ENCODE measurements at places on chromosomes 4 and X. TPM values are rescaled to one million over a fixed set of nuclear protein-coding genes. Genes with fewer than 3 reads are reported as not detected.

Gene TRIM61
- total RNA-seq = 3.6 TPM

Gene TRPC5OS
- total RNA-seq = not detected

Gene CHRDL1
- 22.6 TPM for total RNA-seq

Gene PRR32
- 1.3 TPM for total RNA-seq

Gene GAB1
- total RNA-seq = 86.4 TPM

Gene CSTF2
- total RNA-seq = 10.4 TPM

Gene HPSE
- total RNA-seq = 0.90 TPM

Gene SPIN3
- 21.5 TPM for total RNA-seq

Gene MAGEA9B
- not detected for total RNA-seq

- DNase-seq = no peak
Observed at GRCh38 chr4:14837860-14838259, 164.4 kb upstream of the CPEB2 start.

- DNase-seq = no peak
Observed at GRCh38 chrX:83916525-83916924, 55.6 kb downstream of the CYLC1 start.

GRCh38 chr4:40747207-40747835 is 2.4 kb upstream of the NSUN7 start:
- no peak for DNase-seq

- peak; percentile 23 for DNase-seq
Observed at GRCh38 chrX:39456894-39457604, 640.7 kb downstream of the BCOR start.

DNA sequence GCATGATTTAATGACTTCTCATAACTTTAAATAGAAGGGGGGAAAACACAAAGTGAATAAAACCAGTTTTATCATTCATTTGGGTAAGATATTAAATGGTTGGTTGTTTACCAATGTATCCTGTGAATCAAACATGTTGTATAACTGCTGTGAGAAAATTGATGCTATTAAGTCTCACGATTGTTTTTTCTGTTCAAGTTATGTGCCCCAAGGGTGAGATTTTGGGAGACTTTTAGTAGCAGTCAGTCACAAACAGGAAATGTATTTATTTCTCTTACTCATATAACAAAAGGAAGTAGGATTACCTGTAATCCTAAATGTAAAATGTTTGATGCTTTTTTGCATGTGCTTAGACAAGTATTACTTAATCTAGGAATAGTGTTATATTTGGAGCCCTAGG is 39.2 kb downstream of the MTHFD2L start:
- DNase-seq = no peak

DNA sequence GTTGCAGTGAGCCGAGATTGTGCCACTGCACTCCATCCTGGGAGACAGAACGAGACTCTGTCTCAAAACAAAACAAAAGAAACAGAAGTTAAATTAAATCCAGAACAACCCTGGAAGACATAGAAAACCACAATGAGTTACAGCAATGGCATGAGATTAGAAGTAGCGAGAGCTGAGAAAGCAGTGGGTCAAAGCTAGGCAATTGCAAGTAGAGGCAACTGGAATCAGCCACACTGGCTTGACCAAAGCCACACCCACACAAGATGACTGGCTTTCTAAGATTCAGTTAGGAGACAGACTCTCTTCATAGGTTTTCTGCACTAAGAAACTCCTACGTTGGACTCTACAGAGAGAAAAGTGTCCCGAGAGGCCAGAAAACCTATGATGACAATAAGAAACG is 443.0 kb downstream of the GPM6A start:
- no peak for DNase-seq

DNA sequence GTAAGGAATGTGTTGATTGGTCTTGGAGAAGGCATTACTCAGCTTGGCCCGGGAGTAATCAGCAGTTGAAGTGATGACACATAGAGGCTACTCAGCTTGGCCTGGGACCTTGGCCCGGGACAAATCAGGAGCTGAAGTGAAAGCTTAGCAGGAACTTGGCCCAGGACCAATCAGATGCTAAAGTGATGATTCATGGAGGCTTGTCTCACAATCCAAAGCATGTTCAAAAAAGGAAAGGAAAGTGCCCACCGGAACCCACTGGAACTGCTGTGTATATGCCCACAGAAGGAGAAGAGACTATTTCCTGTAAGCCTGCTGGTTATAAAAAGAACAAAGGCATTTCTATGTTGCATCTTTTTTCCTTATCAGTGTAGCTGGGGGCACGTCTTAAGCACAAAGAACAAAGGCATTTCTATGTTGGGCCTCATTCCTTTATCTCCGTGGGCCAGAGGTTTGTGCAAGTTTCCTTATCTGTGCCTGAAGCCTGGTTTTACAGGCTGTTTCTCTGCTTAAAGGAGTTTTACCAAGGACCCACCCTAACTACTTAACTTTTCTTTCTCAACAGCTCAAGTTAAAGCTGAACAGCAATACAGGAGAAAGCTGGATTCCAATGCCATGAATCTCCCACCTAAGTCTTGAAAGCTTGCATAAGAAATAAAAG is 1176.7 kb downstream of the NLGN4X start:
- no peak for DNase-seq

- no peak for DNase-seq
Observed at GRCh38 chrX:10529344-10529743, 91.0 kb downstream of the MID1 start.

GRCh38 chrX:1788300-1788911 is 173.5 kb downstream of the ASMT start:
- DNase-seq = no peak

DNA sequence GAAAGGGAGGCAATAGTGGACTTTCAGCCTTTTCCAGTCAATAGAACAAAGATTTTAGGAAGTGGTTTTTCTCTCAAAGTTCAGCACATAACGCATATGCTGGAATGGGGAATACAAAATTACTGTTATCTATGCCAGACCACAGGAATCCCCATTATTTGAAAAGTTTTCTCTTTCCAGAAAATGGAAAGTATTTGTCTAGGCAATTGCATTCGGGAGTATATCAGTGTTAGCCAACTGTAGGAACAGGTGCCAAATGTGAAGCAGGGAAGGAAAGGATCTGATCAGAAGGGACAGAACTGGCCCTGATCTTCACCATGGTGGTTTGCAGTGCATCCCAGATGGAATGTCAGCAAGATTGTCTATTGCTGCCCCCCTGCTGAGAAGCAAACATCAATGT is 213.6 kb downstream of the CPE start:
- DNase-seq = no peak

DNA sequence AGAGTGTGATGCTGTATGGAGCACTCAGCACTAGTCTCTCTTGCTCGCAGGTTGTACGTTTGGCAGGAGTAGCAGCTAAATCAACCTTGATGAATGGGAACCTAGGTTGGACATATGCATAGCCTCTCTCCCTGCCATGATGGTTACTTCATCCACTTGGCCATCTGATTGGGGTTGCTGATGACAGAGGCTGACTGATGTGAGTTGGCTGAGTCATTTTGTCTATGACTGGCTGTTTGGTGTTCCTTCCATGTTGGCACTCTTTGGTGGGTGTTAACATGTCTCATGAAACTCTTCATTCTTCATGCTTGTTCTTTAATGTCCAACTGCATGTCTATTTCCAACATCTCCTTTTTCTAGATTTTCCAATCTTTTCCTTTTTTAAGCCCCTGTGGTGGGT is 31.6 kb upstream of the SPARCL1 start:
- no peak for DNase-seq

GRCh38 chrX:43656005-43656494 is at the start of gene MAOA:
Gene MAOA, plus strand, starts transcription at chrX:43656299. Its CDS starts 43 bp downstream, at chrX:43656342.
- no peak for DNase-seq

DNA sequence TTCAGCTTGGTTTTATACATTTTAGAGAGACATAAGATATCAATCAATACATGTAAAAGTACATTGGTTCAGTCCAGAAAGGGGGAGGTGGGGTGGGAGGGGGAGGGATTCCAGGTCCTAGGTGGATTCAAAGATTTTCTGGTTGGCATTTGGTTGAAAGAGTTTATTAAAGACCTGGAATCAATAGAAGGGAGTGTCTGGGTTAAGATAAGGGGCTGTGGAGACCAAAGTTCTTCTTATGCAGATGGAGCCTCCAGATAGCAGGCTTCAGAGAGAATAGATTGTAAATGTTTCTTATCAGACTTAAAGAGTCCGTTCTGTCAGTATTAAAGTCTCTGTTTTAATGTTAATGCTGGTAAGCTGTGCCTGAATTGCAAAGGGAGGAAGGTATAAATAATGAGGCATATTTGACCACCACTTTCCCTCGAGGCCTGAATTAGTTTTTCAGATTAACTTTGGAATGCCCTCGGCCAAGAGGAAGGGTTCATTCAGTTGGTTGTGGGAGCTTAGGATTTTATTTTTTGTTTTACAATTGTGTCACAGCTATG is 169.9 kb downstream of the AASDH start:
- no peak for DNase-seq

DNA sequence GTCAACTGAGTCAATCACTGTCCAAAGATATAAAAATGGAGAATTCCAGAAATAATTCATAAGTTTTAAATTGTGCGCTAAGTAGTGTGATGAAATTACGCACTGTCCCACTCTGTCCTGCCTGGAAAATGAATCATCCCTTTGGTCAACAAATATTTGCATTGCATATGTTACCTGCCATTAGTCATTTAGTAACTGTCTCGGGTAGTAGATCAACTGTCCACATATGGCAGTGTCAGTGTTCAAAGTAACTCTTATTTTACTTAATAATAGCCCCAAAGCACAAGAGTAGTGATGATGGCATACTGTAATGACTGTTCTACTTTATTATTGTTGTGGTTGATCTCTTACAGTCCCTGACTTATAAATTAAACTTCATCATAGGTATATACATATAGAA is 3.4 kb downstream of the YTHDC1 start:
- DNase-seq = no peak

- no peak for DNase-seq
Observed at GRCh38 chr4:150215601-150216000, 137.4 kb downstream of the DCLK2 start.
